ENCODE measurements at places on chromosomes 7 and 10. TPM values are rescaled to one million over a fixed set of nuclear protein-coding genes. Genes with fewer than 3 reads are reported as not detected.

ZC3HAV1L gene
- total RNA-seq, result 11.1 TPM

DNA sequence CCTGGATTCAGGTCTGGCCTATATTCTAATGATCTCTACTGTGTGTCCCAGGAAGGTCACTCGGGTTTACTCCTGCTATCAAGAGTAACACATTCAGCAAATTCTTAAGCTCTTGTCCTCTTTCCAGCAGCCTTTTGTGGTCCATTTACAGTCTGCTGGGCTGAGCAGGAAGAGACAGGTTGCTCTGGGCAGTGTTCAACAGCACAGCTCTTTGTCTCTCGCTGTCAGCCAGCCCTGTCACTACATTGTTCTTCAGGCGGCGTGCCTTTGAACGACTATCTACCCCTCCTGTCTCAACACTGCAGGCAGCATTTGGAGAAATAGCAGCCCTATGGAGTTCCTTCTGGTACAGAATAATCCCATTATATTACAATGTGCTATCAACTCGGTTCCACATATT, 192.2 kb upstream of the TBX20 start:
- DNase-seq, result no peak

DNA sequence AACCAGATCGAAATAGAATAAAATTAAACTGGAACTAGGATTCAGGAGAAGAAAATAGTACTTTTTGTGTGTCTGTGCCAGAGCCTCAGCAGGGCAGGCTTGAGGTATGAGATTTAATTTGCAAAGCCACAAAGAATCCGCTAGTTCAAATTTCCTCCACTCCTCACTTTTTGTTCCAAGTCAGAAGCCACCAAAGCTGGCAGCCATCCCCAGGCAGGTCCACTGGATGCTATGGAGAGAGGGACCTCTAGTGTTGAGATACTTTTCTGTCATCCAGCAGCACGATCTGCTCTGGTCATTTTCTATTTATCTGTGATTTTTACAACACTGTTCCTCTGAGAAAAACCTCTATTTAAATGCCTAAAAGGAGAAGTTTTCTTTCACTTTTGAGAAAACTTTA, 147.9 kb upstream of the FRMD4A start:
- peak; percentile 37 for DNase-seq

CUZD1 gene
- 0.79 TPM for total RNA-seq

DNA sequence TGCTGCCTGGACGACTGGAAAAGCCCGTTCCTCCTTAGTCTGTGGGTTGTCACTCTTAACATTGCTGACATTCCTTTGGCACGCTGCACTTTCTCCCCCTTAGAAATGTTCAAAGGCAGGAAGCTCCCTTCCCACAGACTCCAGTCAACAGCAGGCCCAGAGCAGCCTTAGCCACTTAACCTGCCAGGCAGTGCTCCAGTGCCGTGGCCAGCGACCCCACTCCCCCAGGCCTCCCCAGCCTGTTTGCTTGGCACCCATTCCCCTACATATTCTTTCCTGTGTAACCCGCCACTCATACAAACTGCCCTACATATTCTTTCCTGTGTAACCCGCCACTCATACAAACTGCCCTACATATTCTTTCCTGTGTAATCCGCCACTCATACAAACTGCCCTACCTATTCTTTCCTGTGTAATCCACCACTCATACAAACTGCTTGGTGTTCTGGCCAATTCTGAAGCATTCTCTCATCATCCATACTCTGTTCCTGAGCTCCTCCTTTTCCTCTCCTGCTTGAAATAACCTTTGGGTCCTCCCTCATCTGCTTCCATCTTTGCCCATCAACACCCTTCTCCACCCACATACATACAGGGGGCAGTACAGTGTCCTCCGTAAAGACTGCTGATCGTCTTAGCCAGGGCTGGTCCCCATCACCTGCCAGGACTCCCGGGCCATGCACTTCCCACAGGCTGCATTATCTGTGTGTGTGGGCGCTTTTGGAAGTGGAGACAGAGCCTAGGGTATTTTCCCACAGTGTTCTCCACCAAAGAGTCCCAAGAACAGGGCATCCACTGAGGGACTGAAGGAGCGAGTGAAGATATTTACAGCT, 57.3 kb downstream of the ADARB2 start:
- no peak for DNase-seq

- DNase-seq, result no peak
These were observed 5.5 kb upstream of the LAMB4 start for GRCh38 chr7:108135446-108136190.

DNA sequence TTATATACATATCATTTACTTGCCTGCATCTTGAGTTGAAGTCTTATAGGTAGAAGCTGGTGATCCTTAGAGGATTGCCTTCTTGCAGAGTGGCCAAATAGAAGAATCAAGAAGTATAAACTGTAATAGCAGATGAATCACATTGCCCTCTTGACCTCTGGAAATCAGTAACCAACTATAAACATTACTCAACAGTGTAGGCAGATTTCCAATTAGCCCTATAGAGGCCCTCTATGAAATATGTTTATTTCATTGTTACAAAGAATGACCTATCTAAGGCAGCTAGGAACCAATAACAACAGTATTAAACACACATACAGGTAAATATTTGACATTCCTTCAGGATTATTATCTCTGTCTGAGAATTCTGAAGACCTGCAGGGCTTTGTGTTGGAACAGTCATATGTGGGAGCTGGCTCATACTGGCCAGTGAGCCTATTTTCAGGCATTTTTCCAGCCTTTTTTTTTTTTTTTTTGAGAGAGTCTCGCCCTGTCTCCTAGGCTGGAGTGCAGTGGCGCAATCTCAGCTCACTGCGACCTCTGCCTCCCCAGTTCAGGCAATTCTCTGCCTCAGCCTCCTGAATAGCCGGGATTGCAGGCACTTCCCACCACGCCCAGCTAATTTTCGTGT, 7.2 kb upstream of the SRI start:
- DNase-seq, result peak; percentile 98

TBATA gene
- not detected for total RNA-seq

LANCL2 gene
- total RNA-seq, result 11.0 TPM

TMEM176A gene
- total RNA-seq, result not detected

- DNase-seq, result no peak
These were observed 624.8 kb downstream of the GRID1 start for GRCh38 chr10:85741626-85742300.

- no peak for DNase-seq
These were observed 811 bp downstream of the RGS10 start for GRCh38 chr10:119541459-119542356.

GRCh38 chr7:46007194-46007593, 86.1 kb upstream of the IGFBP3 start:
- no peak for DNase-seq

- DNase-seq, result no peak
These were observed 82.6 kb downstream of the FOXL3 start for GRCh38 chr7:372546-372931.

GRCh38 chr7:42834676-42835075, 77.2 kb downstream of the C7orf25 start:
- DNase-seq, result no peak

CUX1 gene
- 40.5 TPM for total RNA-seq

DNA sequence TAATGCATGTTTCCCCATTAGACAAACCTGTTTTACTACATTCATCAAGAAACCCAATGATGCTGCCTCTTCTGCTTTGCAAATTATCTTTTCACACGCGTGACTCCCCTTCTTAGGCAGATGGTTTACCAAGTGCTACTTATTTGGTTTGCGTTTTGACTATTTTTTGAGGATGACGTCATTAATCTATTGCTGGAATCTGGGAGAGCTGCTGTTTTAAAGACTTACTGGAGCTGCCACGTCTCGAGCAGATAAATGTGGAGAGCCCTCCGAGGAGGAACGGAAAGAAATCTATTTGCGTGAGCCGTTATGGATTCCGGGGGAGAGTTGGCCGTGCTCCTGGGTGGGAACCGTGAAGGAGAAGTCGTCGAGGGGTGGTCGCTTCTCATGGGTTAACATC, 19.7 kb downstream of the INSYN2A start:
- DNase-seq, result no peak

DNA sequence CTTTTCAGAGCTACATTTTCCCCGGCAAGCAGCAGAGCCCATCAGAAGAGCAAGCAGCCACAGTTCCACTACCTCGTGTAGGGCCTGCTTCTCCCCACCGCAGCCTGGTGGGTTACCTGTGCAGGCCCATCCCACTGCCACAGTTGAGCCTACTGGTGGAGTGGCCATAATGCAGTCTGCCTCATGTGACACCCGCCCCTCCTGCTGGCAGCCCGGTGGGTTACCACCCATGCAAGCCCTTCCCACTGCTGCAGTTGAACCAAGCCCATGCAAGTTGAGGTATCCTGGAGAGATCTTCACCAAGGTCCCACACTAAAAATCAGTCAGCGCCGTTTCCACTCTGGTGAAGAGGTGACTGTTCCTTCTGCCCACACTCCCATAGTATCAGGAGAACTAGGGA, 32.1 kb upstream of the CNNM1 start:
- DNase-seq, result no peak

GRCh38 chr7:36686499-36686898, 37.8 kb downstream of the AOAH start:
- peak; percentile 90 for DNase-seq

GRCh38 chr7:111232249-111233084, 141.5 kb downstream of the LRRN3 start:
- DNase-seq, result peak; percentile 87

OR2A25 gene
- not detected for total RNA-seq

- no peak for DNase-seq
These were observed 26.8 kb downstream of the TMEM270 start for GRCh38 chr7:73887762-73888161.

GRCh38 chr10:86314616-86315548, 51.7 kb downstream of the GRID1 start:
- no peak for DNase-seq

FKBP6 gene
- total RNA-seq, result not detected

Measured in bronchial epithelial cell (primary cell).